PC-9 (cell line): ENCODE measurements at places on chromosomes 2 and 18. TPM values are rescaled to one million over a fixed set of nuclear protein-coding genes. Genes with fewer than 3 reads are reported as not detected.
A peak's percentile ranks its signal among the peaks of the same experiment; 100 is the strongest.

GRCh38 chr18:47244086-47244485 lies 7.4 kb downstream of the SKOR2 start:
- no peak overlapping the region for H3K4me3 ChIP-seq
- no peak overlapping the region for H3K27ac ChIP-seq
- H3K27me3 ChIP-seq = peaks cover 27% of the 10 kb centered on the region
- no peak for DNase-seq
- H3K36me3 ChIP-seq = no peaks in the 10 kb centered on the region

MC5R gene
- not detected in 2 replicates for total RNA-seq

DNA sequence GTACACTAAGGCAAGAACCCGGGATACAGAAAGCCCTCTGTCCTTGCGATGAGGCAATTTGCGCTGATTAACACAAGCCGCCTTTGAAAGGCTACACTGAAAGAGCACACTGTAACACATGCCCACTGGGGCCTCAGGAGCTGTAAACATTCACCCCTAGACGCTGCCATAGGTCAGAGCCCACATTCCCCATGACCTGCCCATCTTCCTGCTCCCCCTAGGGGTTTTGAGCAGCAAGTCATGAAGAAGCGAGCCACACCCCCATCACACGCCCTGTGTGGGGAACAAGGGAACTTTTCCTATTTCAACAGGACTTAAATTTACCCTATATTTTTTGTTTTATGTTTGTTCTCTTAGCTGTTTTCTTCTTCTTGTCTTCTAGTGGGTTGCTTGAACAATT lies 47.8 kb upstream of the SLC4A10 start:
- no peaks in the 10 kb centered on the region for H3K36me3 ChIP-seq
- no peak for DNase-seq
- H3K27ac ChIP-seq = no peak overlapping the region

DNA sequence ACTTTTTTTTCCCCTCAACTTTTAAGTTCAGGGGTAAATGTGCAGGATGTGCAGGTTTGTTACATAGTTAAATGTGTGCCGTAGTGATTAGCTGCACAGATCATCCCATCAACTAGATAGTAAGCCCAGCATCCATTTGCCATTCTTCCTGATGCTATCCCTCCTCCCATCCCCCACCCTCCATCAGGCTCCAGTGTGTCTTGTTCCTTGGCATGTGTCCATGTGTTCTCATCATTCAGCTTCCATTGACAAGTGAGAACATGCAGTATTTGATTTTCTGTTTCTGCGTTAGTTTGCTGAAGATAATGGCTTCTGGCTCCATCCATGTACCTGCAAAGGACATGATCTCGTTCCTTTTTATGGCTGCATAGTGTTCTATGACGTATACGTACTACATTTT lies 47.2 kb upstream of the STON1 start:
- DNase-seq = no peak
- 0 out of 2 replicates have a peak, but pooled peaks cover 12% of the 10 kb centered on the region for H3K36me3 ChIP-seq
- H3K4me3 ChIP-seq = no peak overlapping the region
- no peaks in the 10 kb centered on the region for H3K4me1 ChIP-seq

GRCh38 chr2:25453199-25453905 lies 111.6 kb upstream of the DNMT3A start:
- no peak overlapping the region for H3K27ac ChIP-seq
- no peaks in the 10 kb centered on the region for H3K36me3 ChIP-seq
- no peaks in the 10 kb centered on the region for H3K27me3 ChIP-seq

DNA sequence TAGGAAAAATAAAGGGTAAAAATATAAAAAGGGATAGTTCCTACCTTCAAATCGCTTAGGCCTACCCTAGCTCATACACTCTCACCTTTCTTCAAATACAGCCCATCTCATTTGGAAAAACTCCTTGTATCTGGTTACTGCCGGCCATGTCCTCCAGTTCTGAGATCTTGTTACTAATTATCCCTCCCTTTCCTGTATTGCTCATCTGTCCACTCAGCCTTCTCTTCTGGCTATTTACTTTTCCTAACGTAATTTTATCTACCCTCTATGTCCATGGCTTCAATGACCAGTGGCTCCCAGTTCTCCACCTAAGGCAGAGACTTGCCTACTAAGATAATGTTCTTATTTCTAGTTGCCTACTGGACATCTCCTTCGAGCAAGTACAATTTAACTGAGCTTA lies 342.9 kb upstream of the ACVR2A start:
- H3K4me3 ChIP-seq = no peak overlapping the region
- H3K27me3 ChIP-seq = no peaks in the 10 kb centered on the region
- DNase-seq = no peak
- no peaks in the 10 kb centered on the region for H3K36me3 ChIP-seq
- H3K4me1 ChIP-seq = no peaks in the 10 kb centered on the region
- no peak overlapping the region for H3K27ac ChIP-seq

ACMSD gene
- not detected in 2 replicates for total RNA-seq

- H3K36me3 ChIP-seq = no peaks in the 10 kb centered on the region
- H3K4me3 ChIP-seq = no peak overlapping the region
- no peaks in the 10 kb centered on the region for H3K27me3 ChIP-seq
- H3K27ac ChIP-seq = no peak overlapping the region
- no peaks in the 10 kb centered on the region for H3K4me1 ChIP-seq
Measured at GRCh38 chr18:66833646-66834045, 229.8 kb upstream of the CDH19 start.

- peaks cover 12% of the 10 kb centered on the region; the same call in 1 of the 2 replicates for H3K36me3 ChIP-seq
- peak overlapping the region; percentile 64 for H3K27ac ChIP-seq
- peak overlapping the region; percentile 96 for H3K4me3 ChIP-seq
Measured at GRCh38 chr2:95525294-95526035, 40.9 kb upstream of the TRIM43B start.

GRCh38 chr2:15942711-15943345 lies 2.5 kb downstream of the MYCN start:
- peaks cover 68% of the 10 kb centered on the region for H3K27me3 ChIP-seq
- no peak for DNase-seq
- H3K36me3 ChIP-seq = no peaks in the 10 kb centered on the region
- H3K27ac ChIP-seq = no peak overlapping the region
- H3K4me1 ChIP-seq = no peaks in the 10 kb centered on the region

SP140L gene
- total RNA-seq = 15.1 and 23.6 TPM in 2 replicates

DYNAP gene
- not detected in 2 replicates for total RNA-seq

DNA sequence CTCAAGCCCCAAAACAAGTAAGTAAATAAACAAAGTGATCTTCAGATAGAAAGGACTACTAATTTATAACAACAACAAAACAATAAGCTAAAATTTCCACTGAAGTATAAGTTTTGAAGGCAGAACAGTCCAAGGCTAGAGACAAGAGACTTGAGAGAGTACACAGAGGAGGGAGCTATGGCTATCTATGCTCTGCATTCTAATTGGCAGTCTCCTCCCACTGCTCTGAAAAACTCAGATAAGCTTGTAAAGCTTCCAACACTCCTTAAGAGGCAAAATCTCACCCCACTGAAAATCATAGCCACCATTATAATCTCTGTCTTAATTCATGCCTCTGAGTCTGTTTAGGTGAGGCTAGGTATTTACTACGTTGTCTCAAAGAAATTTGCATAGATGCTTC lies 714.6 kb upstream of the LRATD1 start:
- no peak for DNase-seq
- H3K27me3 ChIP-seq = no peaks in the 10 kb centered on the region
- H3K4me1 ChIP-seq = peaks cover 8% of the 10 kb centered on the region; the same call in 1 of the 2 replicates
- H3K4me3 ChIP-seq = no peak overlapping the region

GRCh38 chr2:12060886-12061285 lies 314.5 kb downstream of the LPIN1 start:
- H3K4me3 ChIP-seq = no peak overlapping the region
- no peak for DNase-seq
- peaks cover 14% of the 10 kb centered on the region for H3K4me1 ChIP-seq
- no peak overlapping the region for H3K27ac ChIP-seq
- no peaks in the 10 kb centered on the region for H3K27me3 ChIP-seq

DGKD gene
- total RNA-seq = 43.1 and 59.5 TPM in 2 replicates

DNA sequence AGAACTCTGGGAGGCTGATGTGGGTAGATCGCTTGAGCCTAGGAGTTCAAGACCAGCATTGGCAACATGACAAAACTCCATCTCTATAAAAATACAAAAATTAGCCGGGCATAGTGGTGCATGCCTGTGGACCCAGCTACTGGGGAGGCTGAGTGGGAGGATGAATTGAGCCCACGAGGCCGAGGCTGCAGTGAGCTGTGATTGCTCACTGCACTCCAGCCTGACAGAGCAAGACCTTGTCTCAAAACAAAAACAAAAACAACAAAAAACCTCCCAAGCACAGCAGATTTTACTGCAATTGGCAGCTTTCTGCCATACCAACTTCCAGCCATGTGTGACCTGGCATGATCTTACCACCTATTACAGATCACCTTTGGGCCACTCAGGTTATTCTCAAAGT lies 57.7 kb upstream of the LRPPRC start:
- no peaks in the 10 kb centered on the region for H3K4me1 ChIP-seq
- no peak for DNase-seq
- no peaks in the 10 kb centered on the region for H3K27me3 ChIP-seq
- H3K4me3 ChIP-seq = no peak overlapping the region

DNA sequence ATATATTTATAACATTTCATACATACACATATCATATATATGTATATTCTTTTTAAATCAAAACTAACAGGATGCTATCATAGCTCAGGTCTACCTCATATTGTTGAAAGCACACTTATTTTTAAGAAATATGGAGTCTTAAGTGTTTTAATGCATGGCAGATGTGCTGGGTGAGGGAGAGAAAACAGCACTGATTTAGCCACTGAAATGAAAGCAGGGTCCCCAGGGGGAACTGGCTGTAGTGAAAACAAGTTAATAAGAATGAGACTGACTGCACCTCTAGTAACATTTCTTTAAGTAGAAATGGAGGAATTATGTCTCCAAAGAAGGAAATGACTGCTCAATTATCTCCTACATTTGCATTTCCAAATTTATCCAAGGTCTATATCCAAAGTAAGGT lies 857.8 kb downstream of the DCDC2C start:
- H3K27me3 ChIP-seq = no peaks in the 10 kb centered on the region
- H3K4me3 ChIP-seq = no peak overlapping the region
- no peaks in the 10 kb centered on the region for H3K4me1 ChIP-seq
- no peaks in the 10 kb centered on the region for H3K36me3 ChIP-seq
- DNase-seq = no peak
- no peak overlapping the region for H3K27ac ChIP-seq

CELF4 gene
- 1.2 and 1.9 TPM in 2 replicates for total RNA-seq

DNA sequence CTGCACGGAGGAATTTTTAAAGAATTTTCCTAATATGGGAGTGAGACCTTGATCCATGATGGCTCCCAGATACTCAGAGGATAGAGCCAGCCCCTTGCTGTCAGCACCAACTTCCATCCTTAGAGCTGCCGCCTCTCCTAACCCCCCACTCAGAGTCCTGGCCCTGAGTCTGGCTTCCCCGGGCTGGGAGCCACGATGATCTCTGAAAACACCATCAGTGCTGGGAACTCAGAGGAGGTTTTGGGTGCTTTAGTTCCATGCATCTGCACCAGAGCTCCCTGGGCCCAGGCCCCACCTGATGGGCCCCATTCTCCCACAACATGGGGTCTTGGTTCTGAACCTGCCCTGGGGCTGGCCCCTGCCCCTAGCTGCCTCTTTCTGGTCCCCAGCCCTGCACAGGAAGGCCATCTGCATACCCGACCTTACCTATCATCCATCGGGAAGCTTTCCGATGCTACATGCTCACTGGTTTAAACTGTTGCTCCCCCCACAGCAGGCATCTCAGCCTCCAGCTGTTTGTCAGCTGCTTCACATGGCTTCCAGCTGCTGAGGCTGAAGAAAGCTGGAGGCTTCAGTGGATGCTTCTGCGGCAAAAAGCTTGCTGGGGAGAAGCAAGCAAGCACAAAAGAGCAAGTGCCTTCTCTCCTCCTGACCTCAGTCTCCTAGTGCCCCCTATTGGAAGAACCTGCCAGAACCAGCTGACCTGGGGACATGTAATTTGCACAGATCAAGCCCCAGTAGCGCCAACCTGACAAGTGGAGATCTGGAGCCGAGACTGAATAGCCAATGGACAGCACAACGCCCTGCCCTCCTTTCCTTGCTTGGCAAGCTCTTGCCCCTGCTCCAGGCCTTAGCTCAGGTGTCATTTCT lies 24.2 kb upstream of the RHOB start:
- no peaks in the 10 kb centered on the region for H3K27me3 ChIP-seq
- H3K27ac ChIP-seq = no peak overlapping the region
- 0 out of 2 replicates have a peak, but pooled peaks cover 16% of the 10 kb centered on the region for H3K4me1 ChIP-seq

- peaks cover 15% of the 10 kb centered on the region for H3K4me1 ChIP-seq
- H3K27me3 ChIP-seq = no peaks in the 10 kb centered on the region
- no peak overlapping the region for H3K27ac ChIP-seq
- peak overlapping the region; percentile 72; the same call in 1 of the 2 replicates for H3K4me3 ChIP-seq
- no peak for DNase-seq
- no peaks in the 10 kb centered on the region for H3K36me3 ChIP-seq
Measured at GRCh38 chr2:33477473-33478468, 1.3 kb downstream of the RASGRP3 start.

CHRNG gene
- total RNA-seq = not detected in 2 replicates

- no peak overlapping the region for H3K4me3 ChIP-seq
- no peak overlapping the region for H3K27ac ChIP-seq
- peaks cover 5% of the 10 kb centered on the region for H3K4me1 ChIP-seq
- DNase-seq = no peak
Measured at GRCh38 chr2:26581991-26582842, 58.9 kb downstream of the CIB4 start.

UGT1A3 gene
- 60.3 and 67.1 TPM in 2 replicates for total RNA-seq

NXPH2 gene
- total RNA-seq = not detected in 2 replicates

FAP gene
- not detected in 2 replicates for total RNA-seq

ICOS gene
- total RNA-seq = not detected in 2 replicates

DNA sequence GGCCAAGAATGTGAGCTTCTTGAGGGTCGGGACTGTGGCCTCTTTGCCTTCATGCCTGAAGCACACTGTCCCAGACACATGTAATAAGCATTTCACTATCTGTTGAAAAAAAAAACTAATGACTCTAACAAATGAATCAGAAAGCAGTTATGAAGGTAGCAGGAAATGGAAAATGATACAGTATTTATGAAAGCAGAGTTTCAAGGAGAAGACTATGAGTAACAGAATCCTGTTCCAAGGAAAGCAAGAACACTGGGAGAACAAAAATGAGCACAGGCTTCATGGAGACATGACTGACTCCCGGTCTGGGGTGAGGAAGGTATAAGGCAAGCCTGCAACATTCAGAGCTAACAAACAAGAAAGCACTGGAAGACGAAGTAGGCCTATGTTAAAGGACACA lies 190.8 kb downstream of the RNF152 start:
- no peaks in the 10 kb centered on the region for H3K4me1 ChIP-seq
- no peaks in the 10 kb centered on the region for H3K36me3 ChIP-seq
- H3K27ac ChIP-seq = no peak overlapping the region
- DNase-seq = no peak
- H3K27me3 ChIP-seq = no peaks in the 10 kb centered on the region
